ENCODE measurements at places on chromosomes 5 and 9.

DNA sequence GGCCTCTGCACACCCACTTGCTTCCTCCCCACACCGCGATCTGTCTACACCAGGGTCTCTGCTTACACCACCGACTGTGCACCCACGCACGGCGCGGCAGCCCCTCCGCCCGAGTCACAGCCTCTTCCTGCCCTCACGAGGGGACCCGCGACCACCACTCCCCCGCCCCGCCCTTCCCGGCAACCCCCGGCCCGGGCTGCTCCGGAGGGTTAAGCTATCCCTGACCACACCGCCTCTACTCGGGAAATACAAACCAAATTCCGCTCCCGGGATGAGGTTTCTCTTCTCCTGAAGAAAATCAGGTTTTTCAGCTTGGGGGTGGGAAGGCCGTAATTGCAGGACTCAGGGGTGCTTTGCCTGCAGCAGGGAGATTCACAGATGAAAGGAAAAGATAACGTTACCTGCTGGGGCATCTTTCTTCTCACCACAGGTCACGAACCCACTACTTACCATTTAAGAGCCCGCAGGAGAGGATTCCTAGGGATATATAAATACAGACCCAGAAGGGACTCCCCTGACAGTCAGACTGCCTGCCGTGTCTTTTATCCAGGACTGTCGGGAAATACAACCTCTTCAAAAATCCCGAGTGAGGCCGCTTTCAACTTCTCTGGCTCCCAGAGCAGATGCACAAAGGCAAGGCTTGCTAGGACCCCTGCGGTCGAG lies 63.5 kb downstream of the ROR2 start:
- no peak for DNase-seq

- no peak for DNase-seq
Measured at GRCh38 chr9:96199006-96199405, 103.0 kb downstream of the HSD17B3 start.

DNA sequence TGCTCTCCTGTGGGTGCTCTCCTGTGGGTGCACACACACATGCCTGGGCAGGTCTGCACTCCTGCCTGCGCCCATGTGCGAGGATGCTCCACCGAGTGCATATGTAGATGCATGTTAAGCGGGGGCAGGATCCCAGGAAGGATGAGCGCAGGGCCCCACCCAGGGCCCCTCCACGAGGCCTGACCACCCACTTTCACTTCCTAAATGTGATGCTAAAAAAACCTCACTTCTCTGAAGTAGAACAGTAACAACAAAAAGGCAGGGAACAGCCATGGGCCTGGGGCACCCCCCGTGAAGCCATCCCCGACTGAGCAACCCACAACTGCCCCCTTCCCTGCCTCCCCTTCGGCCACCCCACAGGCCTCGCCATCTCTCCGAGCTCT lies 48.2 kb upstream of the SARDH start:
- DNase-seq = no peak

- DNase-seq = no peak
Measured at GRCh38 chr5:83562071-83562606, 90.6 kb downstream of the VCAN start.

GRCh38 chr5:33806738-33807442 lies 84.9 kb downstream of the ADAMTS12 start:
- DNase-seq = no peak

DNA sequence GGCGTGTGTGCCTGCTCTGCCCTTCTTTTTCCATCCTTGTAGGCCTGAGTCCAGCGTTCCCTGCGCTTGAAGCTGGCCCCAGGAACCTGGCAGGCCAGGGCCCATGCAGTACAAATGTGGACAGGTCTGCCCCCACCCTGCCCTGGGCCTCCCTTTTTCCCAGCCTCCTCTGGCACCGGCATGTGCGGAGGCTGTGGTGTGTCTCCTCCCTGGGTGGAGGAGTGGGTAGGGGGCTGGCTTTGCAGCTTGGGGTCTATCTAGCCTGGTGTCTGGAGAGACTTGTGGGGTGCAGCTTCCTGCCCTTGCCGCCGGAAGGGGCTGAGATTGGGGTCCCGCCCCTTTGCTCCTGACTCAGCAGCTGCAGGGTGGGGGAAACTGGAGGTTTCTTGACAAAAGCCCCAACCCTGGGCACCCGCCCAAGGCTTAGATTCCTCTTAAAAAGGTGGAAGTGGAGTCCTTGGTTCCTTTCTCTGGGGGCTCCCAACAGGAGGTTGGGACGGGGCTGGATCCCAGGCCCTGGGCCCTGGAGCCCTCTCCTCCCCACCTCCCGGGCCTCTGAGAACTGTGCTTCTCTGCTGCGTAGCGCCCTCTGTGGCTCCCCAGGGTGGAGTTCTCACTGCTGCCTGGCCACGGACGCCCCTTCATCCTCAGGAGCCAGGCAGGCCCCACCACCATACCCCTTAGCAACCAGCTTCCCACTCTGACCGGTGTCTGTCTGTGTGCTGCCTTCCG lies 18.0 kb downstream of the RXRA start:
- DNase-seq = no peak

- DNase-seq = no peak
Measured at GRCh38 chr5:140986117-140986521, 19.8 kb downstream of the PCDHAC2 start.

- DNase-seq = no peak
Measured at GRCh38 chr5:109690242-109690974, 681 bp downstream of the MAN2A1 start.

DNA sequence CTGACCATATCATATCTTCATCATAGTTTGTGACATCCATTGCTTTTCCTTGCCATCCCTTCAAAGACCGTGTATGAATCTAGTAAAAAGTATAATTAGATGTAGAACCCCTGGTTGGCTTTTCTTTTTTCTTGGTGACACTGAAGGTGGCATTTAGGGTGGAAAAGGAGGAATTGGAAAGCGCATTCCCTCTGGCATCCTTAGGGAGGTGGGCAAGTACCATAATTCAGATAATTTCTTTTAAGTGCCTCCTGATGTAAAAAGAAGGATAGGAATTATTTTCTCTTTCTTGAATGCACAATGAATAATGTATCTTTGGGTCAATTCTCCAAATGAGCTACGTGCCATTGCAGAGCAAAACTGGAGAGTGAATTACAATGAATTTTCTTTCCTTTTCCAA lies 73.2 kb upstream of the SMARCA2 start:
- DNase-seq = no peak
